ENCODE measurements at places on chromosomes 16 and 17.

DNA sequence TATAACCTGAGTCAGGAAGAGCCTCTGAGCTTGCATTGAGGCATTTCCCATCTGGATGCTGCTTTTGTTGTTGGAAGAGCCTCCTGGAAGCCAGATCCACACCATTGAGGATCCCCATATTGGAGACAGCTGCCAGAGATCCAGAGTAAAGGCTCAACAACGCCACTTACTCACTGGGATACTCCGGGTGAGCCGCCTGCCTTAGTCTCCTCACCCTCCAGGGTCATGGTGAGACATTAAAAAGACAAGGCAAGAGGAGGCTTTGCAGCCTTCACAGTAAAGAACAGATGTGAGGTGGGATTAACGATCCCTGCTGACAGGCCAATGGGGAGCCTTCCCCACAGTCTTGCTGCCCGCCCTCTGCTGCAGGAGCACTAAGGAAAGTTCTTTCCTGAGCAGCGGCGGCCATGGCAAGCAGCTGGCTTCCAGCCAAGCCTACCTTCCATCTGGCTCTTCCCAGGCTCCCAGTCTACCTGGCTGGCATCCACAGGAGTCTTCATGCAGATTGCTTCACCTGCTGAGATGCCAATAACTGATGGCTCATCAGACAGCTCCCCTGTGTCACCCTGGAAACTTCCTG lies 198.5 kb downstream of the CYLD start:
- DNase-seq = no peak

- no peak for DNase-seq
Measured at GRCh38 chr17:66547151-66547865, 244.9 kb downstream of the PRKCA start.

DNA sequence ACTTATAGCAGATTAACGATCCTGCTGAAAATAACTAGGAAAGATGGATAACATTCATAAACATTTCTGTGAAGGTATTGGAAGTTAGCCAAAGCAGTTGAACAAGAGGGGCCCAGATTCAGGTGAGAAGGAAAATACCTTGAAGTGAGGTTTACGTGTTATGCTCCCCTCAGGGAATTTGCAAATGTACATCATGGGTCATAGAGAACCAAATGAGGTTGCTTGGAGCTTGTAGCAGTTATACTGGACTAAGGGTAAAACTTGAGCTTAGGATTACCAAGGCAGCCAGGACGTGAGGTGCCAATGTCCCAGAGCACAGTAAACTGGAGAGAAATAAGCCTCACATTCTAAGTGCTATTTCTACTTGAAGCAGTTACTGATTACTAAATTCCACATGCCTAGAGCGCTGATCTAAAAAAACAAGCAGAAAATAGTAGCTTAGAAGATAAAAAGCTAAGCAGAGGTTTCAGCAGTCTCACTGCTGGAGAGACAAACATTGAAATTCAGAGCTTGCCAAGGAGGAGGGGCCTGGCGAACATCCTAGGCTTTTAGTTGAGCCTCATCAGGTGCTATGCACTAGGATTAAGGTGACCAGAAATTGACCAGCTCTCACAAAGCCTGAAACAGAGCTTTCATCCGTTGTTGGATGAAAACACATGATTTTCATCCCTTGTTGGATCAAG lies 136.7 kb upstream of the FAM20A start:
- DNase-seq = no peak

GRCh38 chr17:38402897-38403296 lies 25.4 kb upstream of the ARHGAP23 start:
- DNase-seq = no peak

- no peak for DNase-seq
Measured at GRCh38 chr17:80349151-80349651, 65.8 kb upstream of the ENDOV start.

- no peak for DNase-seq
Measured at GRCh38 chr17:51275381-51275780, 15.0 kb downstream of the UTP18 start.

DNA sequence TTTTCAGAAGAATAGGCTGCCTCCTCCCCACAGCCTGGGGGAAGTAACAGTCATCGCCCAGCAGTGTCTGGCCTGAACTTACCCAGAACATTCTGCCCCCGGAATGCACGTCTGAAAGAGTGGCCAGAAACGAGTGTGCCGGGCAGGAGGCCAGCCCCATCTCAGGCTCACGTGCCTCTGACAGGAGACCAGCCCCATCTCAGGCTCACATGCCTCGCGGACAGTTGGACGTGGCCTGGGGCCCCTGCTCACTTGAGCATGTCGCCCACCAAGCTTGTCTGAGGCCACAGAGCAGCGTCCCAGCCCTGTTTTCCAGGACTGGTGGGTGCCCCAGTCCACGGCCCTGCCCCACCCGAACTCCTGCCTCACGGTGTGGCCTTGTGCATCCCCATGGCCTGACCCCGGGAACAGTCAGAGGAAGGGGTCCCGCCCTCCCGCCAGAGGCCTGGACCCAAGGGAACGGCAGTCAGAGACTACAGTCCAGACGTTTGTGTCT lies 16.3 kb upstream of the CDH15 start:
- DNase-seq = no peak

DNA sequence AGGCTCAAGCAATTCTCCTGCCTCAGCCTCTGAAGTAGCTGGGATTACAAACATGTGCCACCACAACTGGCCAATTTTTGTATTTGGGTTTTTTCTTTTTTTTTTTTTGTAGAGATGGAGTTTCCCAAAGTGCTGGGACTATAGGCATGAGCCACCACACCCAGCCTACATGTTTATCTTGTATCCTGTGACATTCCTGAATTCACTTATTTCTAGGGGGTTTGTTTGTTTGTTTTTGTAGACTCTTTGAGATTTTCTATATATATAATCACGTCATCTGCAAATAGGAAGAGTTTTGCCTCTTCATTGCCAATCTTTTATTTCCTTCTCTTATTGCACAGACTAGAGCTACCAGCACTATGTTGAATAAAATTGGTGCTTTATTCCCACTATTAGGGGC lies 29.1 kb downstream of the PRAC1 start:
- DNase-seq = no peak

DNA sequence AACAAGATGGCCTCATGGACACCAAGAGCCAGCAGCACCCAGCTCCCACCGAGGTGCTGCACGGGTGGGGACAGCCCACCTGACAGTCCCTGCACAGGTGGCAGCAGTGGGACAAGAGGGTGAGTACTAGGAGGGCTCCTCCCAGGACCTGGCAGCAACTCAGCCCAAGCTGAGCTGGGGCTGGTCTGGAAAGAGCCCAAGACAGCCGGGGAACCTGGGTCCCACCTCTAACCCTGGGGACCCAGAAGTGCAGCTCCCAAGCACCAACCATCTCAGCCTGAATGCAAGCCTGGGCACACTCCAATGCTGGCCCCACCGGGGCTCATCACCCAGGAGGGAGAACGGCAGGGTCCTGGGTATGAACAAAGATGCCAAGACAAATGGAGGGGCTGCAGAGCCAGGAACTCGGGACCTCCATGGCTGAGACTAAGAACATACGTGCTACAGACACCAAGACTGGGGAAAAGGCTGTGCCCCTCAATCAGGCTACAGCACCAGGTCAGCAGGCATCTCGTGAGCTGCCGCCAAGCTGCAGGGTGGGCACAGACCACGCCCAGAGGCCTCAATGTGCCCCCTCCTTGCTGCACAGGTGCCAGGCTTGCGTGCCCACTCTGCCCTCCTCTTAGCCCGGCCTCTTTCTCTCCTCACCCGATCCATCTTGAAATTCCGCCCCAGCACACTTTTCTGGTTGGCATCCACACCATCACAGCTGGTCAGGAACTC lies 37.5 kb upstream of the GSG1L start:
- no peak for DNase-seq

- no peak for DNase-seq
Measured at GRCh38 chr17:78819402-78819801, 21.2 kb downstream of the USP36 start.

- DNase-seq = no peak
Measured at GRCh38 chr16:14013571-14014283, 57.4 kb upstream of the MRTFB start.

DNA sequence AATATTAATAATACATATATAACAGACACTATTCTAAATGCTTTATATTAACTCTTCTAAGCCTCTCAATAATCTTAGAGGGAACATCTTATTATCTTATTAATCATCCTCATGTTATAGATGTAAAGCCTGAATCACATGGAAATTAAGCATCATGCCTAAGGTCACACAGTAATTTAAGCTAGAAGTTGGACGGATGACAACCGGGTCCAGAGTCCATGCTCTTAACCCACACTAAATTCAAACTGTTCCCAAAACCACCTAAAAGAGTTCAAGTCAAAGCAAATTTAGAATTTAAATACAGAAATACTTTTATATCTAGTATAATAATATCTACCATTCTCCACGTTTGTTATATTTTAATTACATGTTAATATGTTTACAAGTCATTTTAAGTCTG lies 193.3 kb downstream of the CEP112 start:
- no peak for DNase-seq

GRCh38 chr16:2092256-2092620 lies 43.5 kb downstream of the PKD1 start:
- no peak for DNase-seq

- DNase-seq = no peak
Measured at GRCh38 chr16:84712138-84712671, 12.4 kb downstream of the USP10 start.

DNA sequence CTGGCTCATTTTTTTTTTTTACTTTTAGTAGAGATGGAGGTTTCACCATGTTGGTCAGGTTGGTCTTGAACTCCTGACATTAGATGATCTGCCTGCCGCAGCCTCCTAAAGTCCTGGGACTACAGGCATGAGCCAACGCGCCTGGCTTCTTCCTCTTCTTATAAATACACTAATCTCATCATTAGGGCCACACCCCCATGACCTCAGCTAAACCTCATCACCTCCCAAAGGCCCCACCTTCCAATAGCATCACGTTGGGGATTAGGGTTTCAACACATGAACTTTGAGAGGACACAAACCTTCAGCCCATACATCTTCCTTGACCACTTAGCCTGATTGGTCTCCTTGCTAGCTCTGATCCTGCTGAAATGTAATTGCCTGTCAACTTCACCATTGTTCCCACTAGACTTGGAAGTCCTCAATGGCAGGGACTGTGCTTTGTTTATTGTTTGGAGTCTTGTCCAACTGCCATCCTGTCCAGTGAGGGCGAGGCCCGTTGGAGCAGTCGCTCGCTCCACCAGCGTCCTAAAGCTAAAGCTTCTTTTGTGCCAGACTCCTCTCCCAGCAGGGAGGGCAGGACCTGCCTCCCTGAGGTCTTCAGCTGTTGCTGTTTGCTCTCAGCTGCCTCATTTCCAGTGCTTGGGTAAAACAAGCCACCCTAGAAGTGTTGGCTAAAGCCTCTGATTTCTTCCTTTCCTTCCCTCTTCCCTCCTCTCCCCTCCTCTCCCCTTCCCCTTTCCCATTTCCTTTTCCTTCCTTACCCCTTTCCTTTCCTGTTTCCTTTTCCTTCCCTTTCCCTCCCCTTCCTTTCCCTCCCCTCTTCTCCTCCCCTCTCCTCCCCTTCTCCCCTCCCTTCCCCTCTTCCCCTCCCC lies 85.3 kb downstream of the HAPSTR1 start:
- DNase-seq = no peak

- DNase-seq = no peak
Measured at GRCh38 chr17:83107656-83108048, 28.2 kb downstream of the METRNL start.

DNA sequence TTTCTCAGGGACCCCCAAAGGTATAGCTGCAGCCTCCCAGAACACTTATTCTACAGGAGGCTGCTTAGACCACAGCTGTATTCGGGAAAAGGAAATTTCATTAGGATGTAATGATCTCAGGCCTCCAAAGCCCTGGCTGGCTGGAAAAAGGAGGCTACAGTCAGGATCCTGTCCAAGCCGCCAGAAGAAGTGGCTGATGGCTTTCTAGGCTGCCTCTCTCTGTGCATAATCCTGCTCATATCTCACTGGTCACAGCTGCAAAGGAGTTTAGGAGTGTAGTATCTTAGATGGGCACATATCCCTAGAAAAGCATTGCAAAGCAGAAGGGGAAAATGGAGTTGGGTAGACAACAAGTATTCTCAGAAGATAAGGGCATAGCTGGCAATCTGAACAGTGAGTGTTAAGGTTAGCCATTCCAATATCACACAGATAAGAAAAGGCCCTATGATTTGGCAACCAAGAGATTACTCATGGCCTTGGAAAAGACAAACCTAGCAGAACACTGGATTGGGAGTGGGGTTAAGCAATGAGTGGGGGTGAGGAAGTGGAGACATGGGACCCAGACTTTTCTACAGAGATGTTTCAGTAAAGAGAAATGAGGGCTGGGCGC lies 26.0 kb upstream of the PRKCA start:
- DNase-seq = no peak

GRCh38 chr16:89983536-89983935 lies 35.0 kb downstream of the DEF8 start:
- DNase-seq = no peak

DNA sequence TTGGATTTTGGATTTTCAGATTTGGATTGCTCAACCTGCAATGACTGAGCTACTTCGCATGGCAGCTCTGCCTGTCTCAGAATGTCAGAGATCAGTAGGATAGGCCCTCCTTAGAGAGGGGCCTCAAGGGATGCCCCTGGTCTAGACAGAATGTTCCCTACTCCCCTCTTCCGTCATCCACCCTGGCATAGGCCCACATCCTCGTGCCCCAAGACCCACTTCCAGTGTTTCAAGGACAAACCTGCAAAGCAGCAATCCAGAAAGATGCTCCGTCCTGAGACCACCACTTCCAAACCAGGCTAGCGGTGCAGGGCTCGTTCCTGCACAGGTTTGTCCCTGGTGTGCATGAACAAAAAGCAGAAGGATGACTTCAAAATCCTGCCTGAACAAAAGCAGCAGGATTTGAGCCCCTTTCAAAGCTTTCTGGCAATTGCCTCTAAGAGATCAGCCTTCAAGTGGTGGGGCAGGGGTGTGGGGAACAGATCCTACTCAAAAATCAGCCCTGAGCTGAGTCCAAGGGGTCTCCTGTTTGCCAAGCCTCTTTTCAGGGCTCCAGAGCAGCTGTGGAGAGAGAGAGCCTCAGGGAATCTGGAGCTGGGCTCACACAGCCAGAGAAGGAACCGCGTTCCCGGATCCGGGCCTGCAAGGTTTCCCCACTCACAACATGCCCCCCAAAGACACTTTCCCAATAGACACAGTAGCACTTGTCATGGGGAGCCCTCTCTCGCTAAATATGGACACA lies 121.1 kb downstream of the SOCS1 start:
- DNase-seq = no peak

DNA sequence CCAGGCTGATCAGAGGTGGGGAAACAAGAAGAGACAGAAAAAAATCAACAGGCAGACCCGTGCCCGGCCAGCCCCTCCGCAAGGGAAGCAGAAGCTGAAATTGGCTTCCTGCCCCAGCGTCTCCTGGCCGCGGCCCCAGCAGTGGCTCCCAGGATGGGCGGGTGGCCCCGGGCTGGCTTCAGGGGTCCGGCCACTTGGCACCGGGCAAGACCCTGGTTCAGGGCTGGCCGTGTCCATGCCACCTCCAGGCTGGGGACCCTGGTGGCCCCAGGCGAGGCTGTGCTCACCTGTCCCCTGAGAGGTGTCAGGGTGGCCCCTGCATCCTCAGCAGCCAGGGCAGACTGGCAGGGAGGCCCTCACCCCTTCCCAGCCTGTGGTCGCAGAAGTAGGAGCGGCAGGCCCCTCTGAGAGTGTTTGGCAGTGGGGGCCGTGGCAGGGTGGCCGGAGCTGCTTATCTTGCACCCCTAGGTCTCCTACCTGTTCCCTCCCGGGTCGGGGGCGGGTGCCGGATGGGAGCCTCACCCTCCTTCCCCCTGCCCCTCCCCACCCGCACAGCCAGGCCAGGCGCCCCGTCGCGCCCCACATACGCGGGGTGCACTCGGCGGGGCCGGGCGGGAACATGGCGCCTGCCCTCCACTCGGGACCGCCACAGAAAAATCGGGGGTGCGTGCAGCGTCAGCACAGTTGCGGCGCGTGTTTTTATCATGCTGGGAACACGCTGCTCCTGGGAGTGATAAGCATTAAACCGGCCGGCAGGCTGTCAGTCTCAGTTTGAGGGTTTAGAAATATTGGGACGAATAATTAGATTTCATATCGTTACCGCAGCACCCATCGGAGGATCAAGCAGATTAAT lies 46.7 kb upstream of the ZC3H18 start:
- DNase-seq = no peak

All from LNCaP clone FGC (cell line).